ENCODE measurements at places on chromosomes 12 and 14. TPM values are rescaled to one million over a fixed set of nuclear protein-coding genes. Genes with fewer than 3 reads are reported as not detected.
A peak's percentile ranks its signal among the peaks of the same experiment; 100 is the strongest.

- peaks cover 6% of the 10 kb centered on the region for H3K36me3 ChIP-seq
- H3K4me3 ChIP-seq = no peak overlapping the region
- no peak for DNase-seq
- no peak overlapping the region for H3K27ac ChIP-seq
- H3K4me1 ChIP-seq = no peaks in the 10 kb centered on the region
- H3K27me3 ChIP-seq = no peaks in the 10 kb centered on the region
Observed at GRCh38 chr14:57408037-57408436, 17.7 kb downstream of the NAA30 start.

DNA sequence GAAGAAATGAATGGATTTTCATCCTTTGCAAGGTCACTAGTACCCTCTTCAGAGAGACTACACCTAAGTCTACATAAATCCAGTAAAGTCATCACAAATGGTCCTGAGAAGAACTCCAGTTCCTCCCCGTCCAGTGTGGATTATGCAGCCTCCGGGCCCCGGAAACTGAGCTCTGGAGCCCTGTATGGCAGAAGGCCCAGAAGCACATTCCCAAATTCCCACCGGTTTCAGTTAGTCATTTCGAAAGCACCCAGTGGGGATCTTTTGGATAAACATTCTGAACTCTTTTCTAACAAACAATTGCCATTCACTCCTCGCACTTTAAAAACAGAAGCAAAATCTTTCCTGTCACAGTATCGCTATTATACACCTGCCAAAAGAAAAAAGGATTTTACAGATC is 40.8 kb downstream of the SPATA7 start:
- no peaks in the 10 kb centered on the region for H3K27me3 ChIP-seq
- DNase-seq = no peak
- H3K36me3 ChIP-seq = no peaks in the 10 kb centered on the region

Gene TAS2R19
- 4.5 TPM for total RNA-seq

Gene SEL1L
- total RNA-seq = 95.4 TPM

DNA sequence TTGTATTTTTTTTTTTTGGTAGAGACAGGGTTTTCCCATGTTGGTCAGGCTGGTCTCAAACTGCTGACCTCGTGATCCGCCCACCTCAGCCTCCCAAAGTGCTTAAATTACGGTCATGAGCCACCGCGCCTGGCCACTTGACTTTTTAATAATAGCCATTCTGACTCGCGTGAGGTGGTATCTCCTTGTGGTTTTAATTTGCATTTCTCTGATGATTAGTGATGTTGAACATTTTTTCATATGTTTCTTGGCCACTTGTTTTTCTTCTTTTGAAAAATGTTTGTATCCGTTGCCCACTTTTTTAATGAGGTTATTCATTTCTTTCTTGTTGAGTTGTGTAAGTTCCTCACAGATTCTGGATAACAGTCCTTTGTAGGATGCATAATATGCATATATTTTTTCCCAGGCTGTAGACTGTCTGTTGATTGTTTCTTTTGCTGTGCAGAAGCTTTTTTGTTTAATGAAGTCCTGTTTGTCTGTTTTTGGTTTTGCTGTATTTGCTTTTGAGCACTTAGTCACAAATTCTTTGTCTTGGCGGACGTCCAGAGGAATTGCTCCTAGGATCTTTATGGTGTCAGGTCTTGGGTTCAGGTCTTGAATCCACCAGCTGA is 10.3 kb upstream of the PGAM5 start:
- H3K4me1 ChIP-seq = peaks cover 7% of the 10 kb centered on the region
- H3K36me3 ChIP-seq = peaks cover 62% of the 10 kb centered on the region
- H3K27ac ChIP-seq = no peak overlapping the region
- H3K27me3 ChIP-seq = no peaks in the 10 kb centered on the region

DNA sequence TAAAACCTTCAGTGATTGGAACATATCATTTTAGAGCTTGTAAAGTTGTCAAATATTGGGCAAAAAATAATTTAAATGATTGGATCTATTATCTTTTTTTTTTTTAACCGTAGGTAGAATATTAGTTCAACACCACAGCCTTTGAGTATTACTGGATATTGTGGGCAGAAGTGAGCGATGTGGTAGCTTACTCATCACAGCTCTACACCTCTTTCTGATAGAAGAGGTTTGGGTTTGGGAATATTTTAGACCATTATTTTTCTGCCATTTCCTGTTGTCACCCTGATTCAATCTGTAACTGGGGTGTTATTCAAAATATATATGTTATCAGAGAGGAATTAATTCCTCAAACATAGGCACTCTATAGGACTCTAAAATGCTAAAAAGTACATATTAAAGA is 34.8 kb upstream of the SLC38A2 start:
- no peaks in the 10 kb centered on the region for H3K4me1 ChIP-seq
- H3K27me3 ChIP-seq = no peaks in the 10 kb centered on the region
- H3K27ac ChIP-seq = no peak overlapping the region

Gene KRT83
- not detected for total RNA-seq

DNA sequence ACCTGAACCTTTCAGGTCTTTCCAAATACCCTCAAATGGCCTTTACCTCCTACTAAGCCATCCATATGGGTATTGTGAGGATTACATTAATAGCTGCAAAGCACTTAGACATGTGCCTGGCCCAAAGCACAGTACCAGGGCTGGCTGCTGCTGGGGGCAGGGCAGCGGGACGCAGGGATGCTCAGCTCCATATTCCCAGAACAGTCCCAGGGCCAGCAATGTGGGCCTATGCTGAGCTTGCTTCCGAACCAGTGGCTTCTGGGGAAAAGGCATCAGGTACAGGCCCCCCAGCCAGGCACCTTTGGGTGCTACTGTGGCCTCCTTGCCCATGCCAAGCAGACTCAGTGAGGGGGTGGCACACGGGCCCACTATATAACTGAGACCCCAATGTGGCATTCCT is 10.4 kb downstream of the ACTN1 start:
- no peaks in the 10 kb centered on the region for H3K27me3 ChIP-seq
- DNase-seq = no peak
- H3K4me1 ChIP-seq = peaks cover 56% of the 10 kb centered on the region
- peaks cover 61% of the 10 kb centered on the region for H3K36me3 ChIP-seq
- H3K4me3 ChIP-seq = no peak overlapping the region
- H3K27ac ChIP-seq = no peak overlapping the region

- DNase-seq = no peak
- no peak overlapping the region for H3K4me3 ChIP-seq
- no peak overlapping the region for H3K27ac ChIP-seq
- no peaks in the 10 kb centered on the region for H3K27me3 ChIP-seq
- peaks cover 5% of the 10 kb centered on the region for H3K36me3 ChIP-seq
Observed at GRCh38 chr14:36293824-36294223, 26.6 kb downstream of the MBIP start.

DNA sequence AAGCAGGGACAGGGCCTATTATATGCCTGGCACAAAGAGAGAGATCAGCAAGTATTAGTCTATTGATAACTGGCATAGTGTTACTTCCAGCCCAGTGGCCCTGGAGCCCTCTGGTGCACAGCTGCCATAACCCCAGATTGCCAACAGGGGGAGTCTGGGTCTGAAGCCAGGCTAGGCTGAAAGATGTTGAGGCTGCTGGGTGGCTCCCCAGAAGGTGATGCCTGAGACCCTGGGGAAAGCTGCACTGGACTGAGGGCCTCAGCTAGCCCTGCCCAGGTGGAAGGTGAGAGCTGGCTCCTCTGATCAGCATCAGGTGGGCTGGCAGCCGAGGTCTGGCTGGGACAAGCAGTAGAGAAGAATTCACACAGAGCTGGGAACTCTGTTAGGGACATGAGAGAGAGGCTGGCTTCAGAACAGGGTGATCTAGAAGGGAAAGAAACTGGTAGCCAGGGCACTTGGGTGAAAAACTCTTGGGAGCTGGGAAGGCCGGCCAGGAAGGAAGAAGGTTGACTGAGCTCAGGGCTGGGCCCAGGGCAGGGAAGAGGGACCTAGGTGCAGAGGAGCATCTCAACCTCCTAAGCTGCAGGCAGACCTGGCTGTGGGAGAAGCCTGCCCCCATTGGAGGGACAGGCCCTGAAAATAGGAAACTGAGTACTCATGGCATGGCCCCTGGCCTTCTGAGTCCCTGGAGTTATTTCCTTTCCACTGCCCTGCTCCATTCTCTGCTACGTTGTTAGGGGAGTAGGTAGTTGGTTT is 3.9 kb downstream of the GZMH start:
- no peak overlapping the region for H3K27ac ChIP-seq
- peaks cover 36% of the 10 kb centered on the region for H3K27me3 ChIP-seq
- H3K4me1 ChIP-seq = no peaks in the 10 kb centered on the region
- H3K36me3 ChIP-seq = no peaks in the 10 kb centered on the region
- DNase-seq = peak; percentile 61

Gene CCDC88C
- total RNA-seq = 33.2 TPM

DNA sequence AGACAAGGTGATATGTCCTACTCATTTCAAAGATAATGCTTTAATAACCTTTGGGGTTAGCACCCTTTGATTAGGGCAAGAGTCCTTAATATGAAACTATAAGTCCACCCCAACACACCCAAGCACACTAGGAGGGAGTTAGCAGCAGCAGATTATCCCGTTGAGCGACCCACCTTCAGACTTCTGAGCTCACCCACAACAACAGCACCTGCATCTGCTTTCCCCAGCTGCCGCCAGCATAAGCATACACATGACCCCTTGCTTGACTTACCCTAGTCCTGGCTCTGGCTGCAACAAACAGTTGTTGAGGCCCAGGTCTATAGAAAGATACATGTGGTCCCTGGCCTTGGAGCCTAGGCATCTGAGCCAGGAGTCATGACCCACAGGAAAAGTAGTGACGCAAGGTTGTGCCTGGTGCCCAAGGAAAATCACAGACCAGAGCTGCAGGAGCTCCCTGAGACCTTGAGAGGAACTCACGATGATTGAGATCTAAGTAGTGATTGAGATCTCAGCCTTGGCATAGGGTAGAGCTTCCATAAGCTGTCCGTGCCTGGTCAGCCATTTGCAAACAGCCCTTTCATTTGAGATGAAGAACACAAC is 19.0 kb downstream of the ZDHHC22 start:
- H3K27ac ChIP-seq = no peak overlapping the region
- H3K27me3 ChIP-seq = peaks cover 28% of the 10 kb centered on the region
- H3K4me3 ChIP-seq = no peak overlapping the region
- DNase-seq = no peak
- peaks cover 18% of the 10 kb centered on the region for H3K4me1 ChIP-seq

DNA sequence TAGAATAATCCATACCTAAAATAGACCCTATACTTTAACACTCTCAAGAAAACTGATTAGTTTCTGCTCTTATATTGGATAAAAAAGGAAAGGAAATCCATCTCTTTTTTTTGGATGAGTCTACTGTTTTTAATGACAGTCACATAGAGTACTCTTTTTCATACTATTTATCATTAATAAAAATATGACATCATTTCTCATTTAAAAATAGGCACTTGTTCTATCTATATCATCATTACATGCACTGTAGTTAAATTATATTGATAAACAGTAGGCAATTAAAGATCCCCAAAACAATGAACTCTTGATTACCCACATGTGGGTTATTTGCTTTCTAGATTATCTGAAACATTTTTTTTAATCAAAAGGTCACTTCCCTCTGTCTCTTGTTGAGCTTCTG is 338.8 kb downstream of the NELL2 start:
- no peak overlapping the region for H3K27ac ChIP-seq
- no peak for DNase-seq
- no peaks in the 10 kb centered on the region for H3K27me3 ChIP-seq
- no peaks in the 10 kb centered on the region for H3K4me1 ChIP-seq

Gene TEX52
- not detected for total RNA-seq

DNA sequence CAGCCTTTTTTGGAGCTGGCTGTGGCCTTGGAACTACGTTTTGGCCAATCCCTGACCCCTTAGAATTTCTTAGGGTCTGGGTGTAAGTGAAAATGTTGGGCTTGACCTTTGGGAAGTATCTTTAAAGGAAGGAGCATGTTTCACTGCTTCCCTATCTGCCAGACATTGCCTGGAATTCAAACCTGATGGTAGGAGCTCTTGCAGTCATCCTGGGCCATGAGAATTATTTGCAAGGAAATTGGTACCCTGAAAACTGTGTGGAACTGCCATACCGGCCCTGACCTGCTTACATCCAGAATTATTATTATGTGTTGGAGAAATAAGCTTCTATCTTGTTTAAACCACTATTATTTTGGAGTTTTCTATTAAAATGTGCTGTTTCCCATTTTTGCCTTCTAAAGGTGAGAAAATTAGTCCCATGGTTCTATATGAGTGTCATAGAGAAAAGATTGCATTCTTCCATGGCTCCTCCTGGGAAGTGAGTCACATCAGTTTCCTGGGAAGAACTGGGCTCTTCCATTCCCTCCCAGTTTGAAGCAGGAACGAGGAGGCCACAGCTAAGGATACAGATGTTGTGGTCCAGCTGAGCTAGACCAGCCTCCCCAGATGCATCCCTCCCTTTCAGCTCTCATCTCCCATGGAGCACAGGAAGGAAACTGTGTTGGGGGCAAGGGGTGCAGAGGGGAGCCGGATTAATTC is 9.5 kb upstream of the PGF start:
- peaks cover 32% of the 10 kb centered on the region for H3K27me3 ChIP-seq
- no peaks in the 10 kb centered on the region for H3K36me3 ChIP-seq
- no peak for DNase-seq
- H3K4me3 ChIP-seq = no peak overlapping the region
- no peak overlapping the region for H3K27ac ChIP-seq
- H3K4me1 ChIP-seq = peaks cover 8% of the 10 kb centered on the region

Gene C3AR1
- not detected for total RNA-seq

Data from Calu3 (cell line).